PC-9 (cell line): ENCODE measurements at places on chromosomes 6 and 20. TPM values are rescaled to one million over a fixed set of nuclear protein-coding genes. Genes with fewer than 3 reads are reported as not detected.

GRCh38 chr20:21309678-21310467, 6.7 kb downstream of the XRN2 start:
- 0 out of 2 replicates have a peak, but pooled peaks cover 14% of the 10 kb centered on the region for H3K36me3 ChIP-seq
- no peaks in the 10 kb centered on the region for H3K27me3 ChIP-seq
- DNase-seq: no peak
- H3K27ac ChIP-seq: no peak overlapping the region
- H3K4me3 ChIP-seq: no peak overlapping the region
- peaks cover 16% of the 10 kb centered on the region for H3K4me1 ChIP-seq

GRCh38 chr6:11616200-11616611, 78.7 kb downstream of the TMEM170B start:
- no peak overlapping the region for H3K27ac ChIP-seq
- no peaks in the 10 kb centered on the region for H3K27me3 ChIP-seq
- H3K36me3 ChIP-seq: no peaks in the 10 kb centered on the region
- H3K4me3 ChIP-seq: no peak overlapping the region
- H3K4me1 ChIP-seq: peaks cover 19% of the 10 kb centered on the region

The ULBP1 gene
- total RNA-seq: 2.8 and 3.3 TPM in 2 replicates

GRCh38 chr20:33568868-33569801, 79.2 kb downstream of the CBFA2T2 start:
- H3K27me3 ChIP-seq: no peaks in the 10 kb centered on the region
- no peaks in the 10 kb centered on the region for H3K36me3 ChIP-seq

GRCh38 chr6:31416394-31417014, 13.1 kb downstream of the MICA start:
- H3K4me1 ChIP-seq: no peaks in the 10 kb centered on the region
- no peaks in the 10 kb centered on the region for H3K36me3 ChIP-seq
- H3K27ac ChIP-seq: no peak overlapping the region
- H3K27me3 ChIP-seq: no peaks in the 10 kb centered on the region

The DEFB121 gene
- total RNA-seq: not detected in 2 replicates

The KCNK16 gene
- not detected in 2 replicates for total RNA-seq

DNA sequence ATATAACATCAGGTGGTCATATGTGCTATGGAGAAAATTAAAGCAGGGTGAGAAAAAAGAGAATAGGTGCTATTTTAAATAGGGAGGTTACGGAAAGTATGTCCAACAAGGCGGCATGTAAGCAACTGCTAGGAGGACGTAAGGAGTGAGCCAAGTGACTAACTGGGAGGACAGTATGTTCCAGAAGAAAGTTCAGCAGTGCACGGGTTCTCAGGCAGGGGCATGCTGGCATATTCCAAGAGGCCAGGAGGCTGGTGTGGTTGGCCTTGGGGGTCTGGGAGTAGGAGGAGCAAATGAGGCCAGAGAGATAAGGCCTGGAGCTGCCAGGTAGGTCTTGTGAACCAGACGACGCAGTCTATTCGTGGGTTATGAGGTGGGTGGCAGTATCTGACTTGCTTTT, 112.4 kb downstream of the ARMC2 start:
- no peaks in the 10 kb centered on the region for H3K36me3 ChIP-seq
- H3K27ac ChIP-seq: no peak overlapping the region
- H3K27me3 ChIP-seq: no peaks in the 10 kb centered on the region
- no peaks in the 10 kb centered on the region for H3K4me1 ChIP-seq
- no peak overlapping the region for H3K4me3 ChIP-seq
- no peak for DNase-seq

The KIAA0408 gene
- total RNA-seq: not detected in 2 replicates

- no peak overlapping the region for H3K27ac ChIP-seq
- H3K36me3 ChIP-seq: no peaks in the 10 kb centered on the region
- no peaks in the 10 kb centered on the region for H3K27me3 ChIP-seq
- no peak overlapping the region for H3K4me3 ChIP-seq
- DNase-seq: no peak
Measured at GRCh38 chr6:110768057-110768456, 47.2 kb downstream of the CDK19 start.

- no peak overlapping the region for H3K4me3 ChIP-seq
- no peak overlapping the region for H3K27ac ChIP-seq
- DNase-seq: no peak
Measured at GRCh38 chr20:6618051-6618450, 149.4 kb upstream of the BMP2 start.

The DLL1 gene
- total RNA-seq: not detected in 2 replicates

- DNase-seq: peak; percentile 25
- no peak overlapping the region for H3K27ac ChIP-seq
- no peak overlapping the region for H3K4me3 ChIP-seq
- H3K27me3 ChIP-seq: no peaks in the 10 kb centered on the region
- H3K36me3 ChIP-seq: peaks cover 78% of the 10 kb centered on the region
Measured at GRCh38 chr20:47220161-47220582, 136.3 kb downstream of the ZMYND8 start.

GRCh38 chr6:129215916-129216520, 333.1 kb downstream of the LAMA2 start:
- no peaks in the 10 kb centered on the region; the same call in 1 of the 2 replicates for H3K4me1 ChIP-seq
- H3K4me3 ChIP-seq: no peak overlapping the region
- no peaks in the 10 kb centered on the region for H3K27me3 ChIP-seq
- no peak for DNase-seq
- H3K36me3 ChIP-seq: no peaks in the 10 kb centered on the region

DNA sequence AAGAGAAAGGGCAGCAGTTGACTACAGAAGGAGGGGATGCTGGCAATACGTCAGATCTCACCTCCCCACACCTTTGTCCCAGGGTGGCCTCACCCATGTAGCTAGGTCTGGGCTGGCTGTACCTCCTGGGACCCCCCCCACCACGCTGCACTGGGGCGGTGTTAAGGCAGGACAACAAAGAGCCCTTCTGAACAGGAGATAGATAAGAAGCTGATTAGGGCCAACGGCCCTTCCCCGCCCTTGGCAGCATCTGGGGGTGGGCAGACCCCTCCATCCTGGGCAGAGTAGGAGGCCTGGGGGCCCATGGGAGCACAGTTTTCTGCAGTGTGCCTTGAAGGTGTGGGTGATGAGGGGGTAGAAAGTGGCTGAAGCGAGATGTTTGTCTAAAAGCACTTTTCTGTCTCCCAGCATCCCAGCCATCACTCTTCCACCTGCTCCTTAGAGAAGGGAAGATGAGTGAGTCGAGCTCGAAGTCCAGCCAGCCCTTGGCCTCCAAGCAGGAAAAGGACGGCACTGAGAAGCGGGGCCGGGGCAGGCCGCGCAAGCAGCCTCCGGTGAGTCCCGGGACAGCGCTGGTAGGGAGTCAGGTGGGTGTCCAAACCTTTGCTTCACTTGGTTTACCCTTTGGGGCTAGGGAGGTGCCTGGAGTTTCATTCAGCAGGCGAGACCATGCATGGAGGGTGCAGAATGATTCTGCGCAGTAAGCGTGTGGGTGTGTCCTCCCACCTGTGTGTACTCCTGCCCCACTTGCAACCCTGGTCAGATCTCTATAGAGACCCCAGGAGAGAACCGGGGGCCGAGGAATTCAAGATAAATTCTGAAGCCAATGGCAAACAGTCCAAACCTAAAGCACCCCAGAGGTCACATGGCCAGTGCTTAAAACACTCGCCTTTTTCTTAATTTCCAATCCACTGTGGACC, 3.9 kb downstream of the HMGA1 start:
- H3K36me3 ChIP-seq: peaks cover 45% of the 10 kb centered on the region
- H3K4me3 ChIP-seq: peak overlapping the region; percentile 78
- H3K27ac ChIP-seq: peak overlapping the region; percentile 83
- peaks cover 62% of the 10 kb centered on the region for H3K4me1 ChIP-seq
- H3K27me3 ChIP-seq: no peaks in the 10 kb centered on the region

DNA sequence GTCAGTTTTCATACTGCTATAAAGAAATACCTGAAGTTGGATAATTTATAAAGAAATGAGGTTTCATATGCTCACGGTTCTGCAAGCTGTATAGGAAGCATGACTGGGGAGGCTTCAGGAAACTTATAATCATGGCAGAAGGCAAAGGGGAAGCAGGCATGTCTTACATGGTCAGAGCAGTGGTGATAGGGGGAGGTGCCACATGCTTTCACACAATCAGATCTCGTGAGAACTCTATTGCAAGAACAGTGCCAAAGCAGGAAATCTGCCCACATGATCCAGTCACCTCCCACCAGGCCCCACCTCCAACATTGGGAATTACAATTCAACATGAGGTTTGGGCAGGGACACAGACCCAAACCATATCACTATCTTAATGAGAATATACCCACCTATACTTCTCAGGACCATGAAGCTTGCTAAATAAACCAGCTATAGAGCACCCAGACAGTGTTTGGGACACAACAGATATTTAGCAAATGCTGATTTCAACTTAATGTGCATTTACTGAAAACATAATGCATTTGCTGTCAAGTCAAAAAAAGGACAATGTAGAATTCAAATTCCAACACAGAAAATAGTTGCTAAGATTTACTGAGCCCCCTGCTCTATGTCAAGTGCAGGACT, 63.8 kb downstream of the TNFRSF21 start:
- H3K36me3 ChIP-seq: peaks cover 69% of the 10 kb centered on the region
- peaks cover 94% of the 10 kb centered on the region for H3K4me1 ChIP-seq
- H3K27ac ChIP-seq: peak overlapping the region; percentile 59
- no peaks in the 10 kb centered on the region for H3K27me3 ChIP-seq
- no peak for DNase-seq
- H3K4me3 ChIP-seq: no peak overlapping the region

The ME1 gene
- 82.0 and 111 TPM in 2 replicates for total RNA-seq

The CALHM4 gene
- total RNA-seq: not detected in 2 replicates

- peaks cover 44% of the 10 kb centered on the region for H3K4me1 ChIP-seq
- no peak overlapping the region for H3K27ac ChIP-seq
Measured at GRCh38 chr20:63223121-63223825, 7.3 kb upstream of the YTHDF1 start.

- H3K4me3 ChIP-seq: no peak overlapping the region
- H3K27ac ChIP-seq: no peak overlapping the region
- no peak for DNase-seq
- H3K27me3 ChIP-seq: no peaks in the 10 kb centered on the region
- H3K4me1 ChIP-seq: no peaks in the 10 kb centered on the region
- H3K36me3 ChIP-seq: no peaks in the 10 kb centered on the region
Measured at GRCh38 chr6:130788954-130789353, 38.3 kb upstream of the SMLR1 start.

- no peak overlapping the region for H3K4me3 ChIP-seq
- H3K4me1 ChIP-seq: peaks cover 5% of the 10 kb centered on the region; the same call in 1 of the 2 replicates
Measured at GRCh38 chr20:51134405-51134804, 111.5 kb upstream of the KCNG1 start.

DNA sequence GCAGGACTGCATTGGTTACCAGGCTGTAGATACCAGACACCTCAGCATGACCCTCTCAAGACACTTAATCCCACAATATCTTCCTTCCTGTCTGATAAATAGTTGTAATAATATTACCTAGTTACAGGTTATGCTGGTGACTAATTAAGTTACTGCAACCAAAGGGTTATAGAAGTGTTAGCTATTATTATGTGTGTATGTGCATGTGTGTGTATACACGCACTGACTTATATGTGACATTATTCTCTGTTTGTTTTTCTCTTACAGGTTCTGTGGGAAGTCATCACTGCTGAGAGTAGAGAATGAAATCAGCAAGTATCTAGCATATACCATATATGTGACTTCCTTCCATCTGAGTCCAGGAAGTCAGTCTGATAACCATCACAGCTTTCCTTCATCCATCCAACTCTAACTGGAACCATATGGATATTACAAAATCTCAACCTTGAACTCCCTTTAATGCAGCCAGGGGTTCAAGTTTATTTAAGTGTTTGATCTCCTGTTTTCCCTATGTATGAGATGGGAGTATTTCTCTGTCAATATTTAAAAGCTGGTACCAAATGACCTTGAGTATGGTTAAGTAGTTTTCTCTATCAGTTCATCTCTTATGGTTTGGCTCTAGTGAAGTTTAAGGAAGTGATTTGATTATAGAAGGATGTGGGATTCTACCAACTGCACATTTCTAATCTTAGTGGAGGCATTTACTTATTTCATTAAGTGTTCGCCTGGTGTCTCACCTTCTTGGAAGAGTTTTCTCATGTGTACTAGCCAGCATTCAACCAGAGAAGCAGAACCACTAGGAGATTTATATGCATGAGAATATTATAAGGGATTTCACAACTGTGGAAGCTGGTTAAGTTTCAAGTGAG, 313.2 kb downstream of the HIVEP2 start:
- no peak overlapping the region for H3K27ac ChIP-seq
- no peaks in the 10 kb centered on the region for H3K4me1 ChIP-seq
- DNase-seq: no peak
- no peak overlapping the region for H3K4me3 ChIP-seq

The FRK gene
- total RNA-seq: 14.4 and 17.2 TPM in 2 replicates

GRCh38 chr20:998231-998830, 3.8 kb downstream of the RSPO4 start:
- no peaks in the 10 kb centered on the region for H3K36me3 ChIP-seq
- no peak overlapping the region for H3K4me3 ChIP-seq
- no peaks in the 10 kb centered on the region for H3K4me1 ChIP-seq

The WFDC5 gene
- not detected in 2 replicates for total RNA-seq

- no peak overlapping the region for H3K27ac ChIP-seq
- H3K4me1 ChIP-seq: no peaks in the 10 kb centered on the region
- H3K36me3 ChIP-seq: no peaks in the 10 kb centered on the region
- no peaks in the 10 kb centered on the region for H3K27me3 ChIP-seq
Measured at GRCh38 chr6:56255349-56255748, 8.0 kb upstream of the COL21A1 start.

GRCh38 chr6:2188397-2188796, 57.0 kb downstream of the GMDS start:
- no peak overlapping the region for H3K27ac ChIP-seq
- no peaks in the 10 kb centered on the region for H3K27me3 ChIP-seq
- H3K4me3 ChIP-seq: no peak overlapping the region

The BANF2 gene
- not detected in 2 replicates for total RNA-seq

The SGK2 gene
- 3.1 and 3.7 TPM in 2 replicates for total RNA-seq

The SMOC2 gene
- total RNA-seq: not detected in 2 replicates

The RNF144B gene
- total RNA-seq: 26.2 and 34.5 TPM in 2 replicates

- H3K4me1 ChIP-seq: no peaks in the 10 kb centered on the region
- no peak overlapping the region for H3K27ac ChIP-seq
- no peak for DNase-seq
- no peak overlapping the region for H3K4me3 ChIP-seq
Measured at GRCh38 chr6:122214605-122215318, 184.7 kb upstream of the HSF2 start.

GRCh38 chr6:160253292-160253691, 5.3 kb downstream of the SLC22A2 start:
- H3K27me3 ChIP-seq: no peaks in the 10 kb centered on the region
- H3K27ac ChIP-seq: no peak overlapping the region
- no peak overlapping the region for H3K4me3 ChIP-seq
- H3K36me3 ChIP-seq: no peaks in the 10 kb centered on the region
- no peak for DNase-seq
- H3K4me1 ChIP-seq: peaks cover 45% of the 10 kb centered on the region
